ENCODE measurements at places on chromosomes 12 and 14.

DNA sequence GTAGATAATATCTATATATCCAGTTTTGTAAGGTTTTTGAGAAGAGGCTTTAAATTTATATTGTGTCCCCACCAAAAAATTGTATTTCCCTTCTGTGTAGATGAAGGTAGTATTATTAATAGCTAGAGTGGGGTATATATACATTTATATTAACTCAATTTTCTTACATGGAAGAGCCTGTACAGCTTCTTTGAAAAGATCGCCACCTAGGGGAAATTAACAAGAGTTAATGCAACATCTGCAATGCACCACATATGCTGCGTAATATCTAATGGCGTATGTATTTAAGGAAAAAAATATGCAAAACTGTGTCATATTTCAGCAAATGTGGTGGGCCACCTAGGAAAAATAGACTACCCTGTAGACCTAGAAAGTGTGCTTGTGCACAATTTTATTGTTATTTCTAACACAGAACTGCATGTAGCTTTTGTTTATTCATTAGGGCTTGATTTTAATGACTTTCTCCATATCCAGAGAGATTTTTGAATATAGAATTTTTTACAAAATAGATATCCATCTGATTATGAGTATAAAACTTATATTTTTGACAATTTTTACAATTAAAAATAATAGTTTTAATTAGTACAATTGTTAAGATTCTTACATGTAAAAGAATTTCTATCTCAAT, 14.0 kb downstream of the CCER1 start:
- DNase-seq = peak; percentile 71

DNA sequence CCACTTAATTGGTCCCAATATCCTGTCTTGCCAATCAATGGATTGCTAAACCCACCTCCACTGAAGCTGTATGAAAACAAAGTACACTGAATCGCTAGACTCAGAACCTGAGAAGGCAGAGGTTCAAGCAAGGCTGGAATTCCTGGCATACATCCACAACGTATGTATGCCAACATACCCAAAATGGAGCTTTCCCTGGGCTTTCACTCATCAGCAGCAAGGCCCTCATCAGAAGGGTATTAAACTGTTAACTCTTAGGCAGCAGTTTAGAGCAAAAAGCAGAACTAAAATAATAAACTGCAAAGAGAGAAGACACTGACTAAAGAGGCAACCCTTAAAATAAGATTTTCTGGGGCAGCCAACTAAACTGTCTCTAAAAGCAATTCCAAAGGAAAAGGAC, 13.6 kb downstream of the MED13L start:
- no peak for DNase-seq

DNA sequence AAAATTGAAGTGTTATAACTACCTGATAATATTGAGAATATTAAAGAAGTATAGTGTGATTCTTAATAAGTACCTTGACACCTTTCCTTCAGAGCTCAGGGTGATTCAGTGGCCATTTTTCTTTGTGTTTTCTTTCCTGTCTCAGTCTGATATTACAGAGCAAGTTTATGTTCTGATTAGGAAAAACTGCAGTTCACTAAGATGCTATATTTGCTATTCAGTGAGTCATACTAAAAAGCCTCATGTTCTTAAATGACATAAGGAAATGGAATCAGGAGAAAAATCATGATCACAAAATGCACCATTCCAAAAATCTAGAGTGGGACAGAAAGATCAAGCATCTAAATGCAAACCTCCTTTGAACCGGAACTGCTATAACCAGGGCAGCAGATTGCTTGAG, 390.6 kb upstream of the ATP2B1 start:
- no peak for DNase-seq

DNA sequence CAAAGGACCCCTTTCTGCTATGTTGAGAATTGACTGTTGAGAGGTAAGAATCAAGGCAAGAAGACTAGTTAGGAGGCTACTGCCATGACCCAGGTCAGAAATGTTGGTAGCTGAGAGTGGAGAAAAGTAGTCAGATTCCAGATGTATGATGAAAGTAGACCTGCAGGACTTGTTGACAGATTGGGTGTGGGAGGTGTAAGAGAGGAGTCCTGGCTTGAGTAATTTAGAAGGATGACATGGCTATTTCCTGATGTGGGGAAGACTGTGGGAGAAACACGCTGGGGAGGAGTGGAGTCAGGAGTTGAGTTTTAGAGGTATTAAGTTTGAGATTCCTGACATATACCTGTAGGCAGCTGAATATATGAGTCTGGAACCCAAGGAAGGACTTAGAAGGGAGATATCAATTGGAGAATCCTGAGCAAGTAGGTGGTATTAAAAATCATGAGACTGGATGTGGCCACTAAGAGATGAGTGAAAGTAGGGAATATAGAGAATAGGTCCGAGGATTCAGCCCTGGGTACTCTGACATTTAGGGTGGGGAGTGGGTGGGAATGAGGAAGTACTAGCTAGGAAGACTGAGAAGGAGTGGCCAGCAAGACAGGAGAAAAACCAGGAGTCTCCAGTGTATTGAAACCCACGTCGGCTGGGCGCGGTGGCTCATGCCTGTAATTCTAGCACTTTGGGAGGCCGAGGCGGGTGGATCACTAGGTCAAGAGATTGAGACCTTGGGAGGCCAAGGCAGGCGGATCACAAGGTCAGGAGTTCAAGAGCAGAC, 12.6 kb upstream of the DDX47 start:
- DNase-seq = no peak

DNA sequence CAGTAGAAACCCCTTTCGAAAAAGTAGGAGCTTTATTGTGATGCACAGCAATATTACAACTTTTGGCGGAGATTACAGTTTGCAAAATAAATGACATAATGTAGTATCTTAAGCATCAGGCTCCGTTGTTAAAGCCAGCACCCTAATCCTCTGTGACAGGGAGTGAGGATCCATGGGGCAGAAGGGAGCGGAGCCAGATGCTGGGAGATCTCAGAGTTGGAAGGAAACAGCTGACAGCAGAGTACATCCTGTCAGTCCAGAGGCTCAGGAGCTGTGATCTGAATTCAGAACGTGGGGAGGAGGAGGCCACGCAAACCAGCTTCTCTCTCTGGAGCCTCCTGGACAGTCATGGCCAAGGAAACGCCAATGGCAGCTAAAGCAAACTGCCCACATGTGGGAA, 55.7 kb downstream of the TMTC1 start:
- no peak for DNase-seq

DNA sequence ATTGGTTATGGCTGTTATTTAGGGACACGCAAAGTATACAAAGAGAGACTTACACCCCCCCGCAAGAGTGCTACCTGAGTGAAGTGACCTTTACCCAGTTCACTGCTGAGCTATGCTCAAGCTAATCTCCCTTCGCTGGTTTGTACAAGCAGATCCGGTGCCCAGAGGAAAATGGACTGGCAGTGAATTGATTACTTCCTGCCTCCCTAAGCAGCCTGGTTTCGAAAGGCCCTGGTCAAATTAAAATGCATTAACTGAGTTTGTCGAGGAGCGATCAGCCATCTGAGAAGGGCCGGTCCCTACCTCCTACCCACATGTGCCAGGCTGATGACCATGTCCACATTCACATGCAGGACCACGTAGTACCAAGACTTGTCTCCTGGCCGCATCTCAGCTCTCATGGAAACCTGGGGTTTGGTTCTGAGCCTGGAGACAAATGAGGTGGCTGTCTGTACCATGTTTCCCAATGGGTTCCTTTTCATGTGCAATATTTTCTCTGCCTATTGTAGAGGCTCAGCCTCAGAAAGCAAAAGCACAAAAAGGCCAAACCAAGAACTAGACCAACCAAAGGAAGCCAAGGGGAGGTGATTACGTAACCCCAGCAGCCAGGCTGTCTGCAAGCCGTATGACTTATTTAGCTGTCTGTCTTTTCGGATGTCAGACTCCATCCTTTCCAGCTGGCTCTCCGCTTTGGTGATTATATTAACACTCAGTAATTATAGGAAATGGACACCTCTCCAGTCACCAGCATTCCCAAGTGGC, 284.7 kb upstream of the PWP1 start:
- peak; percentile 13 for DNase-seq

DNA sequence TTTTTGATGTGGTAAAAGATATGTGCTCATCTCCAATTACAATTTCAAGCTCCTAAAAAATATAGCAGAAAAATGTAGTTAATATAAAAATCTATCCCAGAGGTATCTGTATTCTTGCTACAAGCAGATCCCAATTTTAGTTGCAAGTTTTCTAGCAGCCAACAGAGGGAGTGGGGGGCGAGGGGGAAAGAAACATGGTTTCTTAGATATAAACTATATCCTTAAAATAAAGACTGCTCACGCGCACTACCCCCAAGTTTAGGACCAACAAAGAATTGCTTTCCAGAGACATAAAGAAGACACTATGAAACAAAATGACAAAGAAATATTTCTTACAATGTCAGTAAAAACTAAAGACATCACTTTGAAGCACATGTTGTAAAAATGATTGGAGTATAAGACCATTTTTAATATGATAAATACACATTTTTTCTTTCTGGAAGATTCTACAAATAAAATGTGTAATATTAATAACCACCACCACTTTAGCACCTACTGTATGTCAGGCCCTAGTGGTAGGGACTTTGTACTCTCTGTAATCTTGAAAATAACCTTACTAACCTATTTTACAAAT, 5.4 kb downstream of the MAGOHB start:
- no peak for DNase-seq

DNA sequence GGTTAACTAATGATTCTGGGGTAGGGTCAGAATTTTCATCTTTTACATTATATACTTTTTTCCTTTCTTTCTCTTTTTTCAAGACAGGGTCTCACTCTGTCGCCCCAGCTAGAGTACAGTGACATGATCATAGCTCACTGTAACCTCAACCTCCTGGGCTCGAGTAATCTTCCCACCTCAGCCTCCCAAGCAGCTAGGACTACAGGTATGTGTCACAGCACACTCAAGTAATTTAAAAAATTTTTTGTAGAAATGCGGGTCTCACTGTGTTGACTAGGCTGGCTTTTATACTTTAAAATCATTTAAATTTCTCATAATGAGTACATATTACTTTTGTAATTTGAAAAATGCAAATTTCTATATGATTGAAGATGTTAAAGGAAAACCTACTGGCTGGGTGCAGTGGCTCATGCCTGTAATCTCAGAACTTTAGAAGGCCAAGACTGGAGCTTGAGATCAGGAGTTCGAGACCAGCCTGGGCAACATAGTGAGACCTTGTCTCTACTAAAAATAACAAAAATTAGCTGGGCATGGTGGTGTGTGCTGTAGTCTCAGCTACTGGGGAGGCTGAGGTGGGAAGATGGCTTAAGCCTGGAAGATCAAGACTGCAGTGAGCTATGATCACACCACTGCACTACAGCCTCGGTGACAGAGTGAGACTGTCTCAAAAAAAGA, 25.7 kb downstream of the R3HDM2 start:
- no peak for DNase-seq

Measured in NCI-H510A treated with DMSO at 0.1 percent for 48 hours (cell line).